Pons (tissue), 1 donor: ENCODE measurements at places on chromosomes 2 and 18.

DNA sequence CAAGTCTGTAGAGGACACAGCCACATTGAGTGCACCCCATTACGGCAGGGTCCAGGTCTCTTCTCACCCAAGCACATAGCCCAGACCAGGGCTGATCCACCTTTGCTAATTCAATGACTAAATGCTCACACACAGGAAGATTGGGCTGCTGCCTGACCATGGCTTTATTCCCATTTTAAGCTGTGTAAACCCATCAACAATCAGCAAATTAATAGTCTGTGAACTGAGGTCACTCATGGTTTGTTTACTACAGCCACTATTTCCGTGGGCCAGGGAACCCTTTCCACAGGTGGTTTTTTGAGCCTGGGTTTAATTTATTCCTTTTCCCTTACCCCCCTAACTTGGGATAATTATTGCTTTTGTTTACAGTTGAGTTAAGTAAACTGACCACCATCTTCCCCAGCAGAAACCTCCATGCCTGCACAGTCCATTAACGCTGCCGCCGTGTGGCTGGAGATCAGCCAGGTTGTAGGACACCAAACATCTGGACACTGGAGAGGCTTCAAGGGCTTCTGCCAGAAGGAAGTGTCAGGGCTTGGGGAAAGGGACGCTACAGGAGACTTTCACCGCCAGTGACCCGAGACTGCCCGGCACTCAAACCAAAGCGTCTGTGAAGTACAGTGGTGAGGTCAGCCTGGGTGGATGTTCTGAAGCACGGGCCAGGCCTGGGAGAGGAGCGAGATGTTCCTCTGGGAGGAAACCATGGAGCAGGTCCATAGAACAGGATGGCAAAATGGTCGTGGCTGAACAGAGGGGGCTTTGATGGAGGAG, 282.9 kb downstream of the DYSF start:
- no peak for DNase-seq

DNA sequence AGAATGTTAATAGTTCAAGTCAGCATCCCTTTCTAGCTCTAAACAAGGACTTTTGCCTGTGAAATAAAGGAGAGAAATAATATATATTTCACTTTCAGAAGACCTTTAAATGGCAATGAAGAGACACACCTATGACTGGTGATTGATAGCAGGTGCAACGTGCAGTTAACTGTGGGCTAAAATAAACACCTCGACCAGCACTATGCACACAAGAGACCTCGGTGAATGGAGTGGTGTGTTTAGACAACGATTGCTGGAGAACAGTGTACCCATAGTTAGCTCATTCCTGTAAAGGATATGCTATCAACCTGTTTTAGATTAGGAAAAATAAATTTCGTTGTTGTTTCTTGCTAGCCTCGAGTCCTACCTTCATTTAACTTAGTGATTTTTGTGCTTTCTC, 143.4 kb downstream of the NR4A2 start:
- DNase-seq = no peak

- DNase-seq = no peak
These were observed 135.7 kb downstream of the INHBB start for GRCh38 chr2:120481446-120482194.

- DNase-seq = peak; percentile 11
These were observed 270.4 kb upstream of the TMEFF2 start for GRCh38 chr2:192465141-192465540.

- DNase-seq = peak; percentile 70
These were observed 91.2 kb downstream of the MTA3 start for GRCh38 chr2:42659609-42660008.

- no peak for DNase-seq
These were observed 55.9 kb upstream of the KIF5C start for GRCh38 chr2:148819019-148819585.

DNA sequence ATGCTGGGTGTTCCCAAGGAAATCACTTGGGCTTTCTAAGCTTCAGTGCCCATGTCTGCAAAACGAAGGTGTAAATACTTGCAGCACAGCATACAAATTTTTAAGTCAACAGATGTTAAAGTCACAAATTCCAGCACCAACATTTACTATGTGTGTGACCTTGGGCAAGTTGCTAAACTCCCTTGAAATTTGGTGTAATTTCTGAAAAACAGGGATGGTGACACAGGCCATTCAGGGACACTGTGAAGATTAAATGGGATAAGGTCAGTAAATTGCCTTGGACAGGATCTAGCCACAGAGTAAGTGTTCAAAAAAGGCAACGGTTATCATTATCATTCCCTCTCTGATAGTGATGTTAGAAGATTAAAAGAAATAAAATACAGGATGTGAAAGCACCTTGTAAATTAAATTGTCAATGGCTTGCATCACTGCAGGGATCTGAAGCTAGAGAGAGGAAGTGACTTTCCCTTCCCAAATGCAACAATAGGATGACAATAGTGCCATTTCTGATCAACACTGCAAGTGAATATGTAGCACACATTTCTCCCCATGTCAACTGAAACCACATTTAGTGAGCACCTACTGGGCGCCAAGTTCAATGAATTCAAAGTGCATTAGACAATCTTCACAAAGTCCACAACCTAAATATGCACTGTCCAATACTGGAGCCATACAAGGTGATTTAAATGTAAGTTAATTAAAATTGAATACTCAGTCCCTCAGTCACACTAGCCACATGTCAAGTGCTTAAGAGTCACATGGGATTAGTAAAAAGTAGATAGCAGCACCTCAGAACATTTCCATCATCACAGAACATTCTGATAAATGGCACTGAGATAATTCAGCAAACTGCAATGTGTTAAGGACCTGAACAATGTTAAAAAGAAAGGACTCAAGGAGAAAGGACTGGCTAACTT, 81.2 kb downstream of the STK39 start:
- no peak for DNase-seq

DNA sequence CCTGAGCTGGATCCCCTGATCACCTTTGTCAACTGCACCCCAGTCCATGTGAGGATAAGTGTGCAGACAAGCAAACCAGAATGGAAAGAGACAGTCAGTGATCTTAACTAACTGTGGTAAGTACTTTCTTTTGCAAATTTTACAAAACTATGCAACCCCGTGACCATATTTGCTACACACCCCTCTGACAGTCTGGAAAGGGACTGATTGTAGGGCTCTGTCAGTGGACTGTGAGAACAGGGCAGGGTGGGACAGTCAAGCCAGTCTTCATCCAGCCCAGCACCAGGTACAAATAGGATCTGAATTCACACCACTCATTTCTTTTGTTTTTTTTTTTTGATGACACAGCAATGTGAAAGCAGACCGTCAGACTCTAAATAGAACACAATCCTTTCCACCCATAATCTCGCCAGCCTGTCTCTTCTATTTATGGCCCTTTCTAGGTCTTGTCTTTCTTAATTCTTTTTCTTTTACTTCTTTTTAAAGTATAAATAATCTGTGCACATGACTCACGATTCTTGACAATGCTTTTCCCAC, 165.6 kb downstream of the ARL6IP6 start:
- no peak for DNase-seq

GRCh38 chr2:240916571-240917008, 10.5 kb downstream of the CROCC2 start:
- DNase-seq = no peak

GRCh38 chr18:13549880-13550232, 176.5 kb downstream of the FAM210A start:
- DNase-seq = no peak

GRCh38 chr2:74688881-74689280, 34.8 kb downstream of the SEMA4F start:
- no peak for DNase-seq

GRCh38 chr18:9924371-9924943, 10.6 kb downstream of the VAPA start:
- DNase-seq = no peak

- DNase-seq = no peak
These were observed 103.9 kb upstream of the EPAS1 start for GRCh38 chr2:46193356-46193755.

GRCh38 chr2:159921752-159922404, 123.9 kb upstream of the CD302 start:
- DNase-seq = no peak

- no peak for DNase-seq
These were observed 379.0 kb downstream of the SETBP1 start for GRCh38 chr18:45059695-45060094.

DNA sequence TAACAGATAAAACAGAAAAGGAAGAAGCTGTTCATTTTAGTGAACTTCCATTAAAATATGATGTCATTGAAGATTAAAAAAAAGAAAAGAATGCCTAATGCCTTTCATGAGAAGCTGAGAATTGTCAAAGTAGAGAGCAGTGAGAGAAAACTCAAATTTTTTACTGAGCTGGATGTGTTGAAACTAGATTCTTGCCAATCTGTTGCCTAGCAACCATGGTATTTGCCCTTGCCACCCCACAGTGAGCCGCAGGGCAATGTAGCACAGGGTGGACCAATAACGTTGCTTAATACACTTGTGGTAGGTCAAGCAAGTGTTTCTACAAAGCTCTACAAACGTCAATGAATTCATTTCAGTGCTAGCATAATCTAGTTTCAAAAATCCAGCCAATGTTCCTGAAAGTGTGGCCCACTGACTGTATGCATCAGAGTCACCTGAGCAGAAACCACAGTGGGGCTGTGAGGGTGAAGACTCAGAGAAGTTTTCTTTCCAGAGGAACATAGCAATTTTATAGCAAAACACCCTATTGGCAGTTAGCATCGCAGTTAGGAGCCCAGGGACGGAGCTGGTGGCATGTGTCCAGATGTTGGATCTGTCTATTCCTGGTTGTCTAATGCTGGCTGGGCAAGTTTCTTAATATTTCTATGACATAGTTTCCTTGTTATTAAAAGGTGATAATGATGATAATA, 132.2 kb downstream of the DOCK10 start:
- DNase-seq = peak; percentile 42

DNA sequence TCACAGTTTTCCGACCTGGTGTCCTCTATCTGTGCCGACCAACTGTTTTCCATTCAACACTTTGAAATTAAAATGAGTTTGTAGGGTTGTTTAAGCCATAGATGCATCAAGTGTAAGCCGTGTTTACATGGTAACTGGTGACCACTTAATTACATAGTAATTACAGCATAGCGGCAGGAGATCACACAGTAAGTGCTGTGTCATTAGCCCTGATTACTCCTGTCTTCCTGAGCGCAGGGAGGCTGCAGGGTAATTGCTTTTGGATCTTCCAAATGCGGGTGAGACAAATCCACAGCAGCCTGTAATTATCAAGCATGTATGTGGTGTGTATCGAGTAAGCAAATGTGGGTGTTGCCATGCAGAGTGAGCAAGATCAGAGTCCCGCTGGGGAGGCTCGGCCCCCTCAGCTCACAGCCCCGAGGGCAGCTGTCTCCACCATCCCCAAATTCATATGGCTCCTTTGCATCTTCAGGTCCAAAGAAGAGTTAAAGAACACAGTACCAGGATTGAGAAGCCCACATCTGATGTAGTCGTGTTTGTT, 71.5 kb upstream of the HDAC4 start:
- no peak for DNase-seq

- no peak for DNase-seq
These were observed 31.9 kb upstream of the WIPF1 start for GRCh38 chr2:174629506-174629905.

DNA sequence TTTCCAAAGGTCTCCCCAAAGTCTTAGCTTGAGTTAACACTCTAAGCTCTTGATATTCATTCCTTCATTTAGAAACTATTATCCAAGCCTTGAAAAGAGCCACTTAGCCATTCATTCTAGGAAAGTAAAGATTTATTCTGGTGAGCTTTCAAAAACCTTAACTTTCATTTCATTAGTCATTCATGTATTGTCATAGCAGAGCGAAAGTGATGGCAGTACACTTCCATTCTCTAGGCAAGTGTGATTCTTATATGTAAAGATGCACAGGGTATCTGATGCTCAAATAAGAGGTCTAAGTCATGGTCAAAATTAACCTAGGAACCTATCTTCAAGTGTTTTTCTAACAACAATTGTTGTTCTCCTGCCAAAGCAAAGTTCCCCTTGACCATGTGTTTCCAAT, 553.0 kb upstream of the FANCL start:
- no peak for DNase-seq

DNA sequence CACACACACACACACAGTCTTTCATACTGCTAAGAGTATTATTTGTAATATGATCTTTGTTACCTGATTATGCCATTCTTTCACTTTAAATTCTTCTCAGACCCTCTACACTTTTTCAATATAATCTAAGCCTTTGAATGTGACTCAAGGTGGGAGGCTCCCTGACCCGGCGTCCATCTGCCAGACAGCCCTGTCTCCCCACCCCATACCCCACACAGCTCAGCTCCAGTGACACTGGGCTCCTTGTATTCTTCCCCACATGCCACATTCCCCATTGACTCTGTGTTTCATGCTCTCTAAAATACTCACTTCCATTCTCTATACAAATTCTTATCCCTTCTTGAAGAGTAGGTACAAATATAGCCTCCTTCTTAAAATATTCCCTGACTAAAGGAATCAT, 442.2 kb downstream of the TGIF1 start:
- DNase-seq = no peak

DNA sequence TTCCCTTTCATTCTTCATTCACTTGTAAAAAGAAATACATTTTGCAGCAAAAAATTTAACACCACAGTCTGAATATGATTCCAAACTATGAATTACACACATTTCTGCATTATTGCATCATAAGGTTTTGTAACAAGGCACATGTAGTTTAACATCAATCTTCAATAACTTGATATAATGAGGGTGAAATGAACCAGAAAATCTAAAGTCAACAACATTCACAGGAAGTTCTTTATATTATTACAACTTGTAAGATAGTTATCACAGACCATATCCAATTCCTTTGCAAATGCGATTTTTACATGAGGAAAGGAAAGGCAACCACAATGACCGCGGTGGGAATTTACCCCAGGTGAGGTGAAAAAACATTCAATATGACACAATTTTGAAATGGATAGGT, 213.3 kb downstream of the NAPG start:
- no peak for DNase-seq

DNA sequence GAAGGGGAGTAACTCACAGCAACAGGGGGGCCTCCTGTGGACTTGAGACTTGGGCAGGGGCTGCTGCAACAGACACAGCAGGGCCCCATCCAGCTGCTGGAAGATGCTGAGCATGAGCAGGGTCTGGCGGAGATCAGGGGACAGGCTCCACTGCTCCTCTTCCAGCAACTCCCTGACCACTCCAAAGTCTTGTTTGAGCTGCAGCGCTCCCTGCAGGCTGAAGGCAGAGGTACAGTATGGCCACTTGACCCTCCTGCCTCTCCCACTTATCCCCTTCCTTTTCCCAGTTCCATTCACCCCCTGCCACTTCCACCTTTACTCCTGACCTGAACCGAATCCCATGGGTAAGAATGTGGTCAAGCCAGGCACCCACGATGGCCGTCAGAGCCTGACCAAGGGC, 2.4 kb upstream of the MRPL53 start:
- no peak for DNase-seq

- DNase-seq = no peak
These were observed 518.2 kb downstream of the NRXN1 start for GRCh38 chr2:50513724-50514123.

DNA sequence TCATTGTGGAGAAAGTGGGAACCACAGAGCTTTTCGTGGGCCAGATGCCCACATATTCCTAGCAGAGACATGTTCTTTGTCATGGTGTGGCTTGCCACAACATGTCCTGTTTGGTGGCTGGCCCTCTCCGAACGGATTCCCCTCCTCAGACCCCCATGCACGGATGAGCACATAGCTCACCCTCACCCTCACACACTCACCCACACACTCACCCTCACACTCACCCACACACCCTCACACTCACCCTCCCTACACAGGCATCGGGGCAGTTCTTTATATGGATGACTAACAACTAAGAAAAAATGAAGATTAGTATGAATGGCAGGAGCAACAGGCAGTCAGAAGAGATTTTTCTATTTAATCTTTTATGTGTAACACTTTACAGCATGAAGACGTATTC, 149.9 kb downstream of the ZNF236 start:
- no peak for DNase-seq

- no peak for DNase-seq
These were observed 909 bp downstream of the ATP6V1C2 start for GRCh38 chr2:10722252-10722825.
